ENCODE measurements at places on chromosomes 2 and 18.

- DNase-seq = no peak
These were observed 16.0 kb upstream of the SKA1 start for GRCh38 chr18:50358844-50359243.

- no peak for DNase-seq
These were observed 37.1 kb downstream of the RRM2 start for GRCh38 chr2:10159581-10160131.

GRCh38 chr2:240121190-240121589 is 14.9 kb downstream of the COPS9 start:
- DNase-seq = no peak

- DNase-seq = no peak
These were observed 871.8 kb upstream of the NRXN1 start for GRCh38 chr2:51903728-51904127.

GRCh38 chr2:200003444-200003843 is 48.1 kb downstream of the MAIP1 start:
- no peak for DNase-seq

- no peak for DNase-seq
These were observed 42.3 kb upstream of the CTDP1 start for GRCh38 chr18:79637181-79637920.

GRCh38 chr18:29560270-29560669 is 1383.3 kb upstream of the CDH2 start:
- no peak for DNase-seq

- DNase-seq = no peak
These were observed 37.0 kb downstream of the NABP1 start for GRCh38 chr2:191714925-191715324.

DNA sequence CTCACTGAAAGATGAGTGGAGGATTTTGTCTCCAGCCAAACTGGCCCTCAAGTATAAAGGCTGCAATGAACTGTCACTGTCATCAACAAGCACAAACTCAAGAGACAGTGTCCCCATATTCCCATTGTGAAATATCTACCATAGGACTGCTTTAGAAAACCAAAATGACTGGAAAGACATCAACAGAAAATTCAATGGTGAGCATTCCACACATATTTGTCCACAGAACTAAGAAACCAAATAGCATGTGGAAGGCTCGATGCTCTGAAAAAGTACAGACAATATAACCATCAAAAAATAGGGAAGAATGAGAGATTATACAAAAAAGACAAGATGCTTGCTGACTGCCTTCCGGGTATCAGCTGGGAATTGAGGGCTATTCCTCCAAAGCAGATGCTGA is 37.6 kb downstream of the TGFBRAP1 start:
- no peak for DNase-seq

DNA sequence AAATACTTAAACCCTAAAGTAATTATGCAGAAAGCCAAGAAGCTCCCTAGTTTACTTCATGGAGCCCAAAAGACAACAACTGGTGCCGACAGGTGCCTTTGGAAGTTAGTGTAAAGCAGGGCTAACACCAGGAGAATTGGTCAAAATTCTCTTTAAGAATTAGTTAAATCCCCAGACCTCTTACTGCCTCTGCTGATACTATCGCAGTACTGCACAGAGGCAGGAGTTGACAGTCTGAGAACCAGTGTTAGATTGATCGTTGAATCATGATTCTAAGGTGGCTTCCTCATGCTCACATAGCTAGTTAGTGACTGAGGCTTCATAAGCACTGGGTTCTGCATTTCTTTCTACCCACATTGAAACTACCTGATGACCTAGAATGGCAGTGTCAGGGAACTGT is 445.0 kb downstream of the XIRP2 start:
- no peak for DNase-seq

DNA sequence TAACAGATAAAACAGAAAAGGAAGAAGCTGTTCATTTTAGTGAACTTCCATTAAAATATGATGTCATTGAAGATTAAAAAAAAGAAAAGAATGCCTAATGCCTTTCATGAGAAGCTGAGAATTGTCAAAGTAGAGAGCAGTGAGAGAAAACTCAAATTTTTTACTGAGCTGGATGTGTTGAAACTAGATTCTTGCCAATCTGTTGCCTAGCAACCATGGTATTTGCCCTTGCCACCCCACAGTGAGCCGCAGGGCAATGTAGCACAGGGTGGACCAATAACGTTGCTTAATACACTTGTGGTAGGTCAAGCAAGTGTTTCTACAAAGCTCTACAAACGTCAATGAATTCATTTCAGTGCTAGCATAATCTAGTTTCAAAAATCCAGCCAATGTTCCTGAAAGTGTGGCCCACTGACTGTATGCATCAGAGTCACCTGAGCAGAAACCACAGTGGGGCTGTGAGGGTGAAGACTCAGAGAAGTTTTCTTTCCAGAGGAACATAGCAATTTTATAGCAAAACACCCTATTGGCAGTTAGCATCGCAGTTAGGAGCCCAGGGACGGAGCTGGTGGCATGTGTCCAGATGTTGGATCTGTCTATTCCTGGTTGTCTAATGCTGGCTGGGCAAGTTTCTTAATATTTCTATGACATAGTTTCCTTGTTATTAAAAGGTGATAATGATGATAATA is 132.2 kb downstream of the DOCK10 start:
- peak; percentile 46 for DNase-seq

GRCh38 chr2:218605432-218605831 is 2.3 kb upstream of the PLCD4 start:
- peak; percentile 20 for DNase-seq

GRCh38 chr2:150127995-150128394 is 359.5 kb downstream of the RND3 start:
- no peak for DNase-seq

DNA sequence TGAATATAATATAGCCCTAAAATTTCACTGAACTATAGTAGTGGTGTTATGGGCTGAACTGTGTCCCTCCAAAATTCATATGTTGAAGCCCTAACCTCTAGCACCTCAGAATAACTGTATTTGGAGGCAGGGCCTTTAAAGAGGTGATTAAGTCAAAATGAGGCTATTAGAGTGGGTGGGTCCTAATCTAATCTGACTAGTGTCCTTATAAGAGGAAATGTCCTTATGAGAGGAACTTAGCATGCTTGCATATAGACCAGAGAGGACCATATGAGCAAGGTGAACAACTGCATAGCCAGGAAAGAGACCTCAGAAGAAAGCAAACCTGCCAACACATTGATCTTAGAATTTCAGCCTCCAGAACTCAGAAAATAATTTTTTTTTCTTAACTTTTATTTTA is 238.4 kb downstream of the ZEB2 start:
- no peak for DNase-seq

DNA sequence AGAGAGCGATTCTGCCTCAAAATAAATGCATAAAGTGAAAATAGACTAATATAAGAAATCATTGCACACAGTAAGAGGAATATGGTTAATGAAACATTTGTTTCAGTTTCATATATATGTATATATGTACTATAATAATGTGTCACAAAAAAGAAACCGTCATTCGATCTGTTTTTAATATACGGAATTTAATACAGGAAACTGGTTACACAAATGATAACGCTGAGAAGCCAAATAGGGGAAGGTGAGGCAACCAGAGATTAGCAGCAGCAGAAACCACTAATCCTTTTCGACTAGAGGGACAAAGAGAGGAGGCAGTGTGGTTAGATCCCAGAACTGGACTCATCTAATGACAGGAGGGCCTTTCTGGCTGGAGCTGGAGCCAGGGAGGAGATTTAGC is 64.2 kb upstream of the GREB1L start:
- DNase-seq = no peak

- DNase-seq = no peak
These were observed 526.8 kb downstream of the TDRD15 start for GRCh38 chr2:21650569-21650968.

DNA sequence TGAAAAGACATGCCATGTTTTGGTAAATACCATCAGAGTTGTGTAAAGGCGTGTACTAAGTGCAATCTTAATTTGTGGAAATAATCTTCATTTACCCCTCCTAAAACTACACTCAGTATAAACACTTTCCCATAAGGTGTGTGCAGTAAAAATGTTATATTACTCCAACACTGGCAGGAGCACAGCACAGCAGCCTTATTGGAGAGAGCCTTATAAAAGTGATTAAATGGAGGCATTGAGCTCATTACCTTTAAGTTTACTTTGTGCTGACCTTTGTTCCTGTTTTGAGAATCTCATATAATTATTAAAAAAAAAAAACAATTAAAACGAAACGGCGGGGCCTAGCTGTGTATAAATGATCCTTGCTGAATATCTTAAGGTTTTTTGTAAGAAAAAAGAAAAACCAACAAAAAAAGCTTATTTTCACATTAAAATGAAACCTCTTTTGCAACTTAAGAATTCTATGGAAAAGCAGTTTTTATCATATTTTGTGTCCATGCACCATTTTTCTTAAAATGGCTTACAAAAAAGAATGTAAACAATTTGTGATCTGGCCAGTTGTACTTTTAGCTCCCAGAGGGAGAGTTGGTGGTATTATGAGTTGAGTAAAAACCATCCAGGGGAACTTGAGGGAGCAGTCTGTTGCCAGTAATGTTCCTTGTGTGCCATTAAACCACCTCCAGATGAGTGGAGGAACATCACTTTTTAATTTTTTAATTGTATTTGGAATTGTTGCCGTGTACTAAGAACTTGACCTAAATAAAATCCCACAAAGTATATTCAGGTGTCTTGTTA is 103.4 kb downstream of the ABI2 start:
- DNase-seq = no peak

DNA sequence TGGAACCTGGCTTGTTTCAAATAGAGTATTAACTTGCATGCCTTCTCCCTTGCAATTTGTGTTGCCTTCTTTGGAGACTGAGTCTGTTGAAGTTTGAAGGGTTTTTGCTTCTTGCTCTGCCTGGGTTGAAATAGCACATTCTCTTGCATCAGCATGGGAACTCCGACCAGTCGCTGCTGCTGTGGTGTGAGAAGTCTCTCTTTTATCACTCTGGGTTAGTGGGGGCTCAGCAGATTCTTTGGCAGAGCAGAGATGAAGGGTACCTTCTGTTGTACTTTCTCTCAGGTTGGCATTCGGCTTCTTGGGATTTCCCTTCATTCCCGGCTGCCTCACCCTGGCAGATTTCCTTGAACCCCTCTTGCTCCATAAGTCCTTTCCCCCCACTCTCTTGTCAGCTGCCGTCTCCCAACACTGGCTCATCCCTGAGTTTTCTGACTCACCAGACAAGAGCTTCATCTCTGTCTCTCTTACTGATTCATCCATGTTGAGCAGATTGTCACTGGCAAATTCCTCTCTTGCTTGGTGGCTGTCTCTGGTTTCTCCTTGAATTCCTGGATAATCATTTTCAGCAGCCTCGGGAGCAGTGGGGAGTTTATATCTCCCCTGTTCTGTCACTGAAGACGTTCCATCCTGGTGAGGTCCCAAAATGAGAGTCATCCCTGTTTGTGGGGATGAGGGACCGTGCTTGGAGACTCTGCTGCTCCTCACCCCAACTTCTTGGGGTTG is 49.9 kb downstream of the ALPK2 start:
- DNase-seq = no peak

- DNase-seq = no peak
These were observed 211.6 kb upstream of the SMAD7 start for GRCh38 chr18:49162226-49162864.
